ENCODE measurements at places on chromosomes 7 and 10.
A peak's percentile ranks its signal among the peaks of the same experiment; 100 is the strongest.

DNA sequence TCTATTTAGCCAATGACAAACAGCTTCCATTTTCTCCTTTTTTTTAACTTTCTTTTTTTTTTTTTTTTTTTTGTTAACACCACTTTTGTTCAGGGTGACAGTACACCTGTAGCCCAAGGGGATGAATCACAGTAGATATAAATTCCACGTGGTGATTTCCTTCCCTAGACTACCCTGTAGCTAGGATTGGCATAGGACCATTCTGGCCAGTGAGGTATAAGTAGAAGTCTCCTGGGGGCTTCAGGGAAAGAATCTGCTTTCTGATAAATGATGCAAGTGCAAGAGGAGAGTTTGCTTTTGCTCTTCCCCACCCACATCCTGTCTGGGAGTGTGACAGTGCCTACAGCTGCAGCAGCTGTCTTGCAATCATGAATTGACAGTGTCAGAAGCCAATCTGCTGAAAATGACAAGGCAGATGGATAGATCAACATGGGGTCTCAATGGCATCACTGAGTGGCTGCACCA, 63.2 kb upstream of the TOMM7 start:
- no peaks in the 10 kb centered on the region for H3K27me3 ChIP-seq
- H3K4me1 ChIP-seq: peaks cover 25% of the 10 kb centered on the region
- H3K27ac ChIP-seq: peak overlapping the region; percentile 98

- DNase-seq: no peak
- no peak overlapping the region for H3K4me3 ChIP-seq
- H3K27ac ChIP-seq: no peak overlapping the region
- no peaks in the 10 kb centered on the region for H3K36me3 ChIP-seq
- no peaks in the 10 kb centered on the region for H3K4me1 ChIP-seq
Observed at GRCh38 chr7:49852619-49853462, 79.4 kb downstream of the VWC2 start.

DNA sequence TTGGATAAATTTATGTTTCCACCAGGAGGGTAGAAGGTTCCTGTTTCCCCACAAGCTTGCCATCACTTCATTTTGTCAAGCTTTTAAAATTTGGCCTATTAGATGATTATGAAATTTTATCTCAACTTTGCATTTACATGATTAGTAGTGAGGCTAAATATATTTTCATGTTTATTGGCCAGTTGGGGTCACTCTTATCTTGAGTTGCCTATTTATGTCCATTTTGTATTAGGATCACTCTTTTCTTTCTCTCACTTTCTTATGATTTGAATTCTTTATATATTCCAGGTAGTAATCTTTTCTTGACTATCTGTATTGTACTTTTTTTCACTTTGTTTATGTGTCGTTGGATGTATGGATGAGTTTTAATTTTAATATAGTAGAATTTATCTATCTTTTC, 218.6 kb upstream of the SLC26A5 start:
- no peak overlapping the region for H3K27ac ChIP-seq
- H3K36me3 ChIP-seq: no peaks in the 10 kb centered on the region
- no peaks in the 10 kb centered on the region for H3K27me3 ChIP-seq

DNA sequence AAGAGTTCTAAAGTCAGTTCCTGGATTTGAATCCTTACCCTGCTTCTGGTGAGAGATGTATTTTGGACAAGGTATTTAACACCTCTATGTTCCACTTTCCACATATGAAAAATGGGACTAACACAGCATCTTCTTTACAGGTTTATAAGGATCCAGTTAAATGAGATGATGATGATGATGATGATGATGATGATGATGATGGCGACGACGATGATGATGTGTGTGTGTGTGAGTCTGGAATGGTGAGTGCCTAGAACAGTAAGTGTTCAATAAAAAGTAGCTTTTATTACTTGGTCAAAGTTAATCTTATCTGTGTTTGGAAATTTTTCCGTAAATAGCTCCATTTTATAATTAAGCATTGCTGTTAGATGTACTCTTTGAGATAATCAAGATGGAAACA, 248.3 kb upstream of the SLC26A5 start:
- no peak overlapping the region for H3K27ac ChIP-seq
- no peaks in the 10 kb centered on the region for H3K36me3 ChIP-seq
- DNase-seq: no peak
- H3K4me3 ChIP-seq: no peak overlapping the region
- H3K4me1 ChIP-seq: no peaks in the 10 kb centered on the region

DNA sequence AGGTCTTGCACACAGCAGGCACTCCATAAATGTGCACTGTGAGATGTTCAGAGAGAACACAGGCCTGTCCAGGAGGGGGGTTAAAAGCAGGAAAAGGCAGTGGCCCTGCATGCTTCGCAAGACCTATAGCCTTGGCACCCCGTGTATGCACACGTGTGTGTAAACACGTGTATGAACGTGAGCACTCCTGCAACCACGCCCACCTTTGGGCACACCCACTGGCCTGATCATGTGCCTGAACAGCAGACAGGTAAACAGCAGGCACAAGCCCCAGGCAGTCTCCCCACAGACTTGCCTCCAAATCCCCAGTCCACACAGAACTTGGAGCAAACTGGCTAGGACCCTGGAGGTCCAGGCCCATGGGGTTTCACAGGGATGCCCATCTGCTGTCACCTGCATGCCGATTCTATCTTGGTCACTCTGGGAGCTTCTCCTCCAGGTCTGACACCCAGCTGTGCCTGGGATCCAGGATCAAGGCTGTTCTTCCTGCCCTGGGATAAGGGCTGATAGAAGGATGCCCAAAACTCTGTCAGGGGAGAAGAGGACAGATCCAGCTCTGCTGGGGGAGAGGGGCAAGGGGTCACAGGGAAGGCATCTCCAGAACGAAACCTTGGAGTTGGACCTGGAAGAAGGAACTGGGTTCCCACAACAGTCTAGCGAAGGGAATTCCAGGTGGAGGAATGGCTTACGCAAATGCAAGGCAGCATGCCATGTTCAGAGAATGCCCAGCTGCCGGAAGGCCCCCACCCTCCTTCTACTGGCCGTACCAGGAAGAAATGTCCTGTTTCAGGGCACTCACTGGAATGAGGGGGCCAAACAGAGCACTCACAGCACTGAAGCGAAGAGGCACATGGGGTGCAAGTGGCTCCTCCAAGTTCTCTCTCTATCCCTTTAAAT, 14.3 kb upstream of the ZMIZ1 start:
- peaks cover 7% of the 10 kb centered on the region for H3K27me3 ChIP-seq
- DNase-seq: no peak
- H3K36me3 ChIP-seq: no peaks in the 10 kb centered on the region

DNA sequence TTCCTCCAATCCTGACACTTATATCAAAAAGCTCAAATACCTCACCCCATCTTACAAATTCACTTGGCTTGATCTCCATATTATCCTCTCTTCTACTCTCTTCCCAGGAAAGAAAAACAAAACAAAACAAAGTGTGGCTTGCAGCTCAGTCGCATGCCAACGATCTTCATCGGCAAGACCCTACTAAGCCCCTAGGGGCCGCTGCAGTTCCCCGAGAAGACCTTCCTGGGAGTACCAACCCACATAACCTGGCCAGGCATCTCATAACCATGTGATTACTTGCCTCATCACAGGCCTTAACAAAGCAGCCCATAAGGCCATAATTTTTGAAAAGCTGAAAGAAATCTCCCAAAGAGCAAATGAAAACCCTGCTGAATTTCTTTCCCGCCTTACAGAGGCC, 103.7 kb downstream of the ZNF92 start:
- peaks cover 27% of the 10 kb centered on the region for H3K36me3 ChIP-seq
- peak overlapping the region; percentile 40 for H3K4me3 ChIP-seq
- DNase-seq: no peak
- H3K4me1 ChIP-seq: peaks cover 48% of the 10 kb centered on the region

- no peak overlapping the region for H3K4me3 ChIP-seq
- no peaks in the 10 kb centered on the region for H3K4me1 ChIP-seq
- no peaks in the 10 kb centered on the region for H3K36me3 ChIP-seq
- peaks cover 31% of the 10 kb centered on the region for H3K27me3 ChIP-seq
Observed at GRCh38 chr10:14262836-14263425, 67.8 kb downstream of the FRMD4A start.

GRCh38 chr7:138161600-138162081, 85.4 kb downstream of the AKR1D1 start:
- H3K4me1 ChIP-seq: no peaks in the 10 kb centered on the region
- no peak overlapping the region for H3K27ac ChIP-seq
- H3K36me3 ChIP-seq: peaks cover 10% of the 10 kb centered on the region
- H3K4me3 ChIP-seq: no peak overlapping the region
- DNase-seq: no peak

GRCh38 chr7:2843711-2844152, 376 bp downstream of the GNA12 start:
- H3K27ac ChIP-seq: no peak overlapping the region
- H3K4me1 ChIP-seq: peaks cover 21% of the 10 kb centered on the region
- H3K27me3 ChIP-seq: no peaks in the 10 kb centered on the region
- no peak for DNase-seq
- H3K4me3 ChIP-seq: peak overlapping the region; percentile 74

DNA sequence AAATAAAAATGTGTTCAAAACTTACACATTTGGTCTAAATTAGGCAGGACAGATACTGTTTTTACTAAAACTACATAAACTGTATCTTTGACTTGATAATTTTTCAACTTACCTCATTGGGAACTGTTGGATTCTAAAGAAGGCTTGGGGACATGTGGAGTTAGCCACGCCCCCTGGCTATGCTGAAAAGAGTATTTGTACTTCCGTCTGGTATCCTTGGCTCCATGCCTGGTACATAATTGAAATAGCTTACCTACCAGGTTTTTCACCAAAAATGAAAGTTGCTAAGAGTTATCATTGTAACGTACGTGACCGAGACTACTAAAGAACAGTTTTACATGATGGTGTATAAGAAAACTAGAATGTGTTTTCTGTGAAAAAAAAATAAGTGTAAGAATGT, 604.8 kb upstream of the IGFBP3 start:
- H3K27ac ChIP-seq: no peak overlapping the region
- H3K36me3 ChIP-seq: no peaks in the 10 kb centered on the region
- no peak overlapping the region for H3K4me3 ChIP-seq
- no peaks in the 10 kb centered on the region for H3K4me1 ChIP-seq
- DNase-seq: no peak
- H3K27me3 ChIP-seq: no peaks in the 10 kb centered on the region

DNA sequence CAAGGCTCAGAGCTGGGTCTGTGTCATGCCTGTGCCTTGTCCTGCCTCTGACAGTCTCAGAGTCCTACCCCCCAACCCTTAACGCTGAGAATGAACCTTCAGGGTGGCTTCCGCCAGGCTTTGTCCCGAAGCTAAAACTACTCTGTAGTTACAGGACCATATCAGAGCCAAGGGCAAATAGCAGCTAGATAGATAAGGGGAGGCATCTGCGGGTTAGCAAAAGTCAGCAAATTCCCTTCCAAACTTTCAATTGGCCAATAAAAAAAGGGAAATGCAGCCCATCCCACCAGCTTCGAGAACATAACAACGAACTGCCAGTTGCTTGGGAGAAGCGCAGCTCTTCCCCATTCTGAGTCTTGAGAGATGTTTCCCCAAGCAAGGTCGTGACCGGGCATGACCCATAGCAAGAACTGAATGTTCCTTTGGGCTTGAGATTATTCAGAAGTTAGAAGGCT, 17.7 kb downstream of the CCL24 start:
- H3K4me1 ChIP-seq: peaks cover 3% of the 10 kb centered on the region
- H3K27me3 ChIP-seq: peaks cover 13% of the 10 kb centered on the region
- H3K27ac ChIP-seq: no peak overlapping the region
- DNase-seq: no peak
- H3K36me3 ChIP-seq: no peaks in the 10 kb centered on the region
- H3K4me3 ChIP-seq: no peak overlapping the region
